ENCODE measurements at places on chromosomes 3 and 15.

GRCh38 chr3:64666171-64666588 lies 21.6 kb downstream of the ADAMTS9 start:
- DNase-seq = no peak

DNA sequence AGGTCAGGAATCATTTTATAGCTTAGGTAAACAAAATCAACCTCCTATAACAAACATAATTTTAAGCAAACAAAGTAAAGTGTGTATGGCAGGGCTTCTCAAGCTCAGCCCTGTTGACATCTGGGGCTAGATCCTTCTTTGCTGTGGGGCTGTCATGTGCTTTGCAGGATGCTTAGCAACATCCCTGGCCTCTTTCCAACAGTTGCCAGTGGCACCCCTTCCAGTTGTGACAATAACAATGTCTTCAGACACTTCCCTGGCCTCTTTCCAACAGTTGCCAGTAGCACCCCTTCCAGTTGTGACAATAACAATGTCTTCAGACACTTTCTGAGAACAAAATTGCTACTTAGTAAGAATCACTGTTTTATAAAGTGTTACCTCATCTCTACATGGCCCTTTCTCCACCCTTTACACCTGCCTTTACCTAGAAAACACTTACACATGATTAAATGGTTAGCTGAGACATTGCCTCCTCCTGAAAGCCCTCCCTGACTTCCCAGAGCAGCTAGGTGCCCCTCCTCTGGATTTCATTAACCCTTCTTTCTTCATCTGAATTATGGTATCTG lies 194.0 kb upstream of the LMCD1 start:
- DNase-seq = no peak

DNA sequence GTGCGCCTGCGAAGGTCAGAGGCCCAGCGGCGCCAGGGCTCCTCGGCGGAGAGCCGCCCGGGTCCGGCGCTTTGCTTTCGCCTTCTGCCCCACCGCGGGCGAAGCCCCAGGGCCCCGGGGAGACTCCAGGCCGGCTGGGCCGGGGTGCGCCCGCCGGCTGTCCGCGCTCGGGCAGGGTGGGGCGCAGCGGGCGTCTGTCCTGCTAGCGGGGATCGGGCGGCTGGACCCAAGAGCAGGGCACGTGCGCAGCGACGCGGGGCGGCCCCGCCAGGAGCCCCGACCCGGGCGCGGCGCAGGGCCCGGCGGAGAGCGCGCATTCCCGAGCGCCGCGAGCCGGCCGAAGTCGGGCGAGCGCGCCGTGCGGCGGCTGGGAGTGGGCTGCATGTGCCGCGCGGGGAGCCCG lies 569 bp upstream of the ALDH1A3 start:
- DNase-seq = peak; percentile 37

DNA sequence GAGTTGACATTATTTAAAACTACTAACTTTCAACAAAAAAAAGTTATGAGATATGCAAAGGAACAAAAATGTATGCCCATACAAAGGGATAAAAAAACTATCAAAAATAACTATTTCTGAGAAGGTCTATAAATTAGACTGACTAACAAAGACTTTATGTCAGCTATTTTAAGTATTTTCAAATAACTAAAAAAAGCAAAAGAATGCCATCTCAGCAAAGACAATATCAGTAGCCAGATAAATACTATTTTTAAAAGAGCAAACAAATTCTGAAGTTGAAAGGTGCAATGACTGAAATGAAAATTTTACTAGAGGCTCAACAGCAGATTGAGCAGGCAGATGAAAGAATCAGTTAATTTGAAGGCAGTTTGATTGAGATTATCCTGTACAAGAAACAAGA lies 3.6 kb upstream of the STRIT1 start:
- DNase-seq = no peak

DNA sequence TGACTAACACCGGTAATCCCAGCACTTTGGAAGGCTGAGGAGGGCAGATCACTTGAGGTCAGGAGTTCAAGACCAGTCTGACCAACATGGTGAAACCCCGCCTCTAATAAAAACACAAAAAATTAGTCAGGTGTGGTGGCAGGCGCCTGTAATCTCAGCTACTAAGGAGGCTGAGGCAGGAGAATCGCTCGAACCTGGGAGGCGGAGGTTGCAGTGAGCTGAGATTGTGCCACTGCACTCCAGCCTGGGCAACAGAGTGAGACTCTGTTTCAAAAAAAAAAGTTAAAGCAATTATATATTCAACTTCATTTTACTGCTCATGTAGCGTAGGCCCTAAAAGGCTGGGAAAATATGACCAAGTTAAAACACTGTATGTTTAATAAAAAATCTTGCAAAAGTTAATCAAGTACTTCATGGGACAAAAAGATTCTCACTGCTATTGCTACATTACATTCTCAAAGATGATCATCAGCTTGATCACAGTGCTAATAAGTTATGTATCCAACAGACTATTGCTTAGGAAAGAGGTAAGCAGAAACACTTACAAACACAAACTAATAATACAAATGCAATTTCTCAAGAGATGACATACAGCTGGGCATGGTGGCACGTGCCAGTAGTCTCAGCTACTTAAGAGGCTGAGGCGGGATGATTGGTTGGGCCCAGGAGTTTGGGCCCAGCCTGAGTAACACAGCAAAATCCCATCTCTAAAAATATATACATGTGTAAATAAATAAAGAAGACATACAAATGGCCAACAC lies 2.7 kb downstream of the COPS2 start:
- no peak for DNase-seq

DNA sequence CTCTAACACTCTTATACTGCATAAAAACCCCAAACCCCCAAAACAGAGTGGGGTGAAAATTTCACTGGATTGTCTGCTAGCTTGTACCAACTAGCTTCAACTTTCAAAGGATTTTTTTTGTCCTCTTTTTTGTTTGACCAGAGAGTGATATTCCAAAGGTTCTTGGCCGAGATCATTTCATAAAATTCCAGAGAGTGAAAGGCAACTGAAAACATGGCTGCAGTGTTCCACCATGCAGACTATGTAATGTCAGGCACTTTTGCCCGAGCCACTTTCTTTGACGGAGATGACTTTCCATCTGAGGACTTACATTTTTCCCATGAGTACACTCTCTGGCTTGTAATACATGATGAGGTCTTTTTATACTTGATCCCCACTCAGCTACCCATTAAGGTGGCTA lies 107.5 kb downstream of the TIGIT start:
- no peak for DNase-seq

DNA sequence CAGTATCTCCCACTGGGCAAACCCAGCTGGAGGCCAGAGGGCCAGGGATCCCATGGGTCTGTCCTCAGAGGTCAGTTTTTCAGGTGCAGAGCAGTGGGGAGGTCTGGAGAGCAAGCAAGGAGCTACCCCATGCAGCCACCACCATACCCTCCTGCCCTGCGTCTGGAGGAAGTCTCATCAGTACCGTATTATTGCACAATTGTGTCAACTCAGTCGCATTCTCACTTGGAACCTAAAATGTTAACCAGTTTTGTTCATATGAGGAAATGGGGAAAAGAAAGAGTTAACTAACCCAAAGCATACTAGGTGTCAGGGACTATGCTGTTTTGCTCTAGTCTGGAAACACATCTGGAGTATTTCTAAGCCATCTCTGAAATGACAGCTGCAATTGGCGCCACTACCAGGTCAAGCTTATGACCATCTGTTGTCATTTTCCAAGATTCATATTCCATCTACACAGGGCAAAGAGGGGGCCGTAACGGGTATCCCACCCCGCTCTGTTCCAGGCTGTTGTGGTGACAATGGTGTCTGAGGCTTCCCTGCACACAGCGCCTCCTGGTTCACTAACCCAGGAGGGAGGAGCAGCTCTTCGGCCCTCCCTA lies 16.9 kb upstream of the APBA2 start:
- DNase-seq = no peak

DNA sequence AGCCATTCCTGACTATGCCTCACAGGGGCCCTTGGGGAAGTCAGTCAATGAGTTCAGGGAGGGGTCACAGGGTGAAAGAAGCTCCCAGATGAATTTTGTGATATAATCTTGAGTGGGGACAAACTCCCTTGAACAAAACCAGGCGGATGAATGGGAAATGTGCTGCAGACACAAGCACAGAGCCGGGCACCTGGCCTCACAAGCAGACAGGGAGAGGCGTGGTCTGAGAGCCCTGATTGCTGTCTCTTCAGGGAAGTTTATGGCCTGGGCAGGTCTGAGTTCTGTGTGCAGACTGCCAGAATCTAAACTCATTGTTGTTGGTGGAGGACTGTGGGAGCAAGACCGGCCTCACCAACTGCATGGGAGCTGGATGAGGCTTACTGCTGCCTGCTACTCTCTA lies 591.8 kb downstream of the EPHA3 start:
- no peak for DNase-seq

GRCh38 chr15:99439524-99439835 lies 126.3 kb upstream of the MEF2A start:
- DNase-seq = no peak

- DNase-seq = no peak
Measured at GRCh38 chr3:108833611-108834010, 11.0 kb downstream of the TRAT1 start.

- no peak for DNase-seq
Measured at GRCh38 chr3:152729906-152730305, 105.0 kb upstream of the P2RY1 start.

- no peak for DNase-seq
Measured at GRCh38 chr3:90026406-90026805, 919.0 kb downstream of the EPHA3 start.

GRCh38 chr15:58306591-58307312 lies 125.0 kb upstream of the LIPC start:
- DNase-seq = no peak

- DNase-seq = no peak
Measured at GRCh38 chr3:52321481-52321880, 5.4 kb downstream of the DNAH1 start.

DNA sequence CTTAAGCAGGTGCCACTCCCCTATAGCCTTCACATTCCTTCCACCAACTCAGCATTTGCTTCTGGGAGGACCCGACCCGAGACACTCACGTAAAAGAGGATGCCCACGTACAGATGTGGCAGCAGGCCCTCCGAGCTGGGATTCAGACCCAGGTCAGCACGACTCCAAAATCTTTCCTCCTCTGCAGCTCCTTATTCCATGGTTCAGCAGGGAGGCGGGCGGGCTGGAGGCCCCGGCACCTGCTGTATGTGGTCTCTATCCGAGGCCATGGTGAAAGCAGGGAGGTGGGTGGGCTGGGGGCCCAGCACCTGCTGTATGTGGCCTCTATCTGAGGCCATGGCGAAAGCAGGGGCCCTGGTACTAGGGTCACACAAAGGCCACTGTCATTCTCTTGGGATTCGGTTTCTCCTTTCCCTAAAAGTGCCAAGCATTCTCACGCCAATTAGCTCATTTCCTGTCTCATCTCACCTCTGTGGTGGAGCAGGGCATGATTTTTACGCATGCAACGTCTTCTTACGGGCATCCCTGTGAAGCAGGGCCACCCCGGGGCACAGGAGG lies 5.9 kb upstream of the MUC4 start:
- DNase-seq = no peak

- peak; percentile 67 for DNase-seq
Measured at GRCh38 chr3:123586131-123586530, 1.3 kb upstream of the HACD2 start.

DNA sequence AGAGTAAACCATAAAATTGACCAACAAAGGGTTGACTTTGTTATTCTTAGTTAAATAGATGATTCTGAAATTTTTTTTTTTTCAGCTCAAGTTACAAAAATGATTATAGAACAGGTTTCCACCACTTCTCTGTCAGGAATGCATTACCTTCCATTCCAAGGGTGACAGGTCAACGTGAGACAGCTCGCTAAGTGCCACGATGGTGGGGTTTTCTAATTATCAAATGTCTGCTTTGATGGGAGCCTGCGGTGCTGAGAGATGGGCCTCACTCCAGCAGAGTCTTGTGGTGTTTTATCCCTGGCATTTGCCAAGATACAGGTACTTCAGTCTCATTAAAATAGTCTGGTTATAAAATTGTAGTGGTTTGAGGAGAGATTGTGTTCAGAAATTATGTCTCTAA lies 80.3 kb downstream of the CGNL1 start:
- DNase-seq = no peak

DNA sequence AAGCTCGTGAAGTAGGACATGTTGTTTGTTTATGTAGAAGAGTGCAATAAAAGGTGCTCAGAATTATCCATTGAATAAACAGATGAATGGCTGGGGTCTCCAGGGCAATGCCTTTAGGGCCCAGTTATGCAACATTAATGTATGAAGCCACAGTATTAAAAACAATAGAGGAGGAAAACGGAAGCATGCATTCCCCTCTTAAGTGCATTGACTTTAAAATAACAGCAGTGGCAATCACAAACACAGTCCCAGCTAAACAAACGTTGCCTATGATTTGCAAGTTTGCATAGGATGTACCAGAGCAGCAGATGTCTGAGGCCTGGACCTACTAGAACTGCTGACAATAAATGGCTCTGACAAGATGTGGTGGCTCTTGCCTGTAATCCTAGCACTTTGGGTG lies 60.6 kb upstream of the GCNT3 start:
- no peak for DNase-seq

Data from SW480 (cell line).